Chondrocyte (in vitro differentiated cells): ENCODE measurements at places on chromosomes 2 and 18. TPM values are rescaled to one million over a fixed set of nuclear protein-coding genes. Genes with fewer than 3 reads are reported as not detected.

Gene SERPINB8
- total RNA-seq = 10.2 to 13.6 TPM (median 12.0 TPM) in 3 replicates

DNA sequence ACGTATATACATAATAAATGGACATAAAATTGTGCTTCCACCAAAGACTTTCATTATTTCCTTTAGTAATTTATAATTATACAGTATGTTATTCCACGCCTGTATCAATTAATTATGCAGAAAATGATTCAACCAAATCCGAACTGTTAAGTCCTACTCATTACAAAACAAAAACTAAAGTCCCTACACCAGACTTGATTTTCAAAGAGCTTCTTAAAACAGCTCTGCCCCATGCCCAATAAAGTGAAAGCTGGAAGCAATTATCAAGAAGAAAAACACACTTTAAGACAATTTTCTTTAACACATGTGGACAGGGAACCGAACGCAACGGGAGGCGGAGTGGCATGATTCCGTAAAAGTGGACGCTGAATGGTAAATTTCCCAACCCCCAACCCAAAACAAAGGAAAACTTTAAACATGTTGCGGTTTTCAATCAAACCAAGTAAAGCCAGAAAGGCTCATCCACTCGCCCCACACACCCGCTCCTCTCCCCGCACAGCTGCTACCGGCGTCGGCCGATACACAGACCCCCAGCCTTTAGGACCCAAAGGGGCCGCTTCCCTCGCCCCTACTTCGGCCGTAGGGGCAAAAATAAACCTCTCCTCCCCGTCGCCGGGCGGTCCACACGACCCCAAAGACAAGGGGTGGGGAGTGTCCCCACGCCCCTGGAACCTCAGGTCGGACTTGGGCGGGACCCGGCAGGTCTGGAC lies 705 bp downstream of the YES1 start:
- peaks cover 27% of the 10 kb centered on the region for H3K4me1 ChIP-seq
- H3K36me3 ChIP-seq = no peaks in the 10 kb centered on the region

DNA sequence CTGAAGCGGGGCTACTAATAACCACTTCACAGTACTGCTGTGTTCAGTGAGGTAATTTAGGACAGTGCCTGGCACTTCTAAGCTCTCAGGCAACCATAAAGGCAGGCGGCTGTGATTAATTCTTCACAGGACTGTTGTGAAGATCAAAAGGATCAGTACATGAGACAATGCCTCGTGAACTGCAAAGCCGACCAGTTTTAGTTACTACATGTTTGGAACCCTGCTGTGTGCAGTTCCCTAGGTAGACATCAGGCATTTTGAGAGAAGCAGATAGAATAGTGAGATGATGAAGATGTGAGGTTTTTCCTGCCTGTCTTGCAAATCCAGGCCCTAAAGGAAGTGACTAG lies 19.1 kb downstream of the EFHD1 start:
- no peak for DNase-seq
- peaks cover 4% of the 10 kb centered on the region for H3K36me3 ChIP-seq
- no peak overlapping the region for H3K4me3 ChIP-seq
- H3K27ac ChIP-seq = peak overlapping the region; percentile 78

DNA sequence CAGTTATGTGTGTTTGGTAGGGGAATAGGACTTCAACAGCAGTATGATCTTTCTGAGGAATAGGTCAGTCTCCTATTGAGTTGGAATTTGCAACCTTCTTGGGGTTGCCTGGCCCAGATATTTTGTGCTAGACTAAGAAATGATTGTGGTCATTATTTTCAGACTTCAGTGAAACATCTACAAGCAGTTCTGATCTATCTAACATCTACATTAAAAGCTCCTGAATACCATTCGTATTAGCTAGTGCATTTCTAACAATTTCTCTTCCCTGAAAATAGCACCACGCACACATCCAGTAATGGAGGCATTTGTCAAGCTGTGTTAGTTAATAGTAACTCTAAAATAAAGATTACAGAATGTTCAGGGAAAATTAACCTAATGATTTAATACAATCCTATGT lies 179.3 kb downstream of the FIGN start:
- H3K36me3 ChIP-seq = no peaks in the 10 kb centered on the region
- H3K27ac ChIP-seq = peak overlapping the region; percentile 66
- H3K4me3 ChIP-seq = no peak overlapping the region
- peaks cover 52% of the 10 kb centered on the region for H3K4me1 ChIP-seq
- no peak for DNase-seq

Gene RBBP8
- 23.2 to 26.6 TPM (median 24.7 TPM) in 3 replicates for total RNA-seq

Gene FOXI3
- not detected in 3 replicates for total RNA-seq

DNA sequence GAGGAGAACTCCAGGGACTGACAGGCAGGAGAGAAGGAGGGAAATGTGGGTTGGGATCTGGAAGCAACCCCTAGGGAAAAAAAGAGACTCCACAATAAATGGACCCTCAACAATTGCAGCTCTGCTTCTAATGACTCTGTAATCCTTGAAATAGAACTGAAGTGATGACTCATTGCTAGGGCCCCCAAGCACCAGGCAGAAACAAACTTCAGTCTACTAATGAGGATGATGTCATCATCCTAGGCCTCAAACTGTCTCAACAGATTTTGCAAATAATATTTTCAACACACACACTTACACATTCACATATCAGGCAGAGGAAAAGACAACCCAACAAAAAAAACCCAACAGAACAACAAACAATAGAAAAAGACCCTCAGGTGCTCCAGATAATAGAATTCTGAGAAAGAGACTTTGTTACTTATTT lies 143.3 kb downstream of the HDAC4 start:
- peak overlapping the region; percentile 71 for H3K27ac ChIP-seq
- no peak overlapping the region for H3K4me3 ChIP-seq
- no peaks in the 10 kb centered on the region for H3K27me3 ChIP-seq

DNA sequence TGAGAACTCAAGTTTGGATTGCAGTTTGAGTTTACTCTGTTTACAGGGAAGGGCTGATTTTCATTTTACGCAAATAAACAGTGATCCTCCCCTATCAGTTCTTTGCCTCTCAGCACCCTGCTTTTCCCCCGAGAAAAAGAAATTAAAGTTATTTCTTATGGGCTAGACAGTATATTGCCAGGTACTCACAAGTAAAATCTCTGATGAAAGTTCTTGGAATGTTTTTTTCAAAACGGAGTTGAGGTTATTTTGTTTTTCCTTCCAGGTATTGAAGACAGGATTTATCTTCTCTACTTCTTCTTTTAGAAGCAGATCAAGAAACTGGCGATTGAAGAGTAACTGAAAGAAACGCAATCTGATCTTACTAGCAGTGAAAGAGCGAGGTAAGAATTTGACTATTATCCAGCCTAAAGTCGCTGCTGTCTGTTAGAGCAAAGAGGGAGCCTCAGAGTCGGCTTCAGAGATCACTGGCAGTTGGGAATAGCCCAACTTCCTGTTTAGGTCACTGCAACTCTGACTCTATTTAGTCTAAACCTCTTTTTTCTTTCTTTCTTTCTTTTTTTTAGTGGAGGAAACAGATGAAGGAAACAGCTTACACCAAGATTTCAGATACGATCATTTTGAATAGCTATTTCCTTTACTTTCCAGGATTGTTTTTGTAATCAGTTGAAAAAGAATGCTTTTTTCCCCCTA lies at the start of gene TFPI:
Gene TFPI, minus strand, starts transcription at position 425 of the 693 bp plus-strand sequence. CDS start 50,667 bp downstream, outside the sequence.
- H3K27me3 ChIP-seq = no peaks in the 10 kb centered on the region
- peak within 1 kb of the TSS; percentile 86 for H3K4me3 ChIP-seq
- peak within 1 kb of the TSS; percentile 97 for H3K27ac ChIP-seq
- DNase-seq = no peak
- peaks cover 4% of the 10 kb centered on the region for H3K36me3 ChIP-seq
- peaks cover 43% of the 10 kb centered on the region for H3K4me1 ChIP-seq

DNA sequence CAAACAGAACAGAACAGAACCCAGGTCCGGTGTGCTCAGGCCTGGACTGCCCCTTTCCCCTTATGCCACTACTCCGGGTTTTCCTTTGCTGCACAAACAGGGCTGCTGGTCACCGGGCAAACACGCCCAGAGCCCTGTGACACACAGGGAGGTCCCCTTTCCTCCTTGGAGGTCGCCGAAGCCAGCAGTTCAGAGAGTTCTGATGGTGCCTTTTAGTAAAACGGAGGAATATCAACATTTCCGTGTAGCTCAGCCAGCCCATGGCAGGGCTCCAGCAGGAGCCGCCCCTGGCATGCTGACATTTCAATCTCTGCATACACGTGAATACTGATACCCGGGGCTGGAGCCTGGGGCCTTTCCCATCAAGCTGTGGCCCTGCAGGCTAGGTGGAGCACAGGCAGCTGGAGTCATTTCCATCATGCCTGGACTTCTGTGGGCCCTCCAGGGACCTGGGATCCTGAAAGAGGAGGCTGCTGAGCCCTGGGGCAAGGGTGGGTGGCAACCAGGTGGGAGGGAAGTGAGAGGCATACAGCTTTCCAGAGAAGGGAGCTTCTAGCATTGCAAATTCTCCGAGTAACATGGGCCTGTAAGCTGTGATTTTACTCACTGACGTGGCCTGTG lies 91.4 kb upstream of the PXDN start:
- H3K27ac ChIP-seq = no peak overlapping the region
- H3K4me1 ChIP-seq = peaks cover 26% of the 10 kb centered on the region
- H3K4me3 ChIP-seq = no peak overlapping the region
- peaks cover 11% of the 10 kb centered on the region for H3K27me3 ChIP-seq

DNA sequence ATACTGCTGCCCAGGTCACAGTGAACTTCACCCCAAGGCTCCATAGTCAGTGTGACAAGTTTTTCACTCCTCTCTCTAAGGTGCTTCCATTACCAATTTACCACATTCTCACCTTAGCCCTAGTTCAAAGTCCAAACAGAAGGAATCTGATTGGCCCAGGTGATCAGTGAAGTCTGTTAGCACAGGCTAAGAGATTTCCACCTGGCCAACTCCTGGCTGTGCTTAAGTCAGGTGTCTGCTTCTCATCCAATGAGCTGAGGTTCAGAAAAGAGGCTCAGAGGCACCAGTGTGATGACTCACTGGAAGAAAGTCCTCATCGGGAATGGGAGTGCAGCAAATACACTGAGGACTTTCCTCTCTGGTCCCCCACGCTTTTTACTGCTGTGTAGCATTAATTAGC lies 164.4 kb upstream of the MGAT5 start:
- no peak overlapping the region for H3K27ac ChIP-seq
- H3K4me1 ChIP-seq = no peaks in the 10 kb centered on the region
- H3K27me3 ChIP-seq = no peaks in the 10 kb centered on the region
- no peaks in the 10 kb centered on the region for H3K36me3 ChIP-seq
- no peak overlapping the region for H3K4me3 ChIP-seq

DNA sequence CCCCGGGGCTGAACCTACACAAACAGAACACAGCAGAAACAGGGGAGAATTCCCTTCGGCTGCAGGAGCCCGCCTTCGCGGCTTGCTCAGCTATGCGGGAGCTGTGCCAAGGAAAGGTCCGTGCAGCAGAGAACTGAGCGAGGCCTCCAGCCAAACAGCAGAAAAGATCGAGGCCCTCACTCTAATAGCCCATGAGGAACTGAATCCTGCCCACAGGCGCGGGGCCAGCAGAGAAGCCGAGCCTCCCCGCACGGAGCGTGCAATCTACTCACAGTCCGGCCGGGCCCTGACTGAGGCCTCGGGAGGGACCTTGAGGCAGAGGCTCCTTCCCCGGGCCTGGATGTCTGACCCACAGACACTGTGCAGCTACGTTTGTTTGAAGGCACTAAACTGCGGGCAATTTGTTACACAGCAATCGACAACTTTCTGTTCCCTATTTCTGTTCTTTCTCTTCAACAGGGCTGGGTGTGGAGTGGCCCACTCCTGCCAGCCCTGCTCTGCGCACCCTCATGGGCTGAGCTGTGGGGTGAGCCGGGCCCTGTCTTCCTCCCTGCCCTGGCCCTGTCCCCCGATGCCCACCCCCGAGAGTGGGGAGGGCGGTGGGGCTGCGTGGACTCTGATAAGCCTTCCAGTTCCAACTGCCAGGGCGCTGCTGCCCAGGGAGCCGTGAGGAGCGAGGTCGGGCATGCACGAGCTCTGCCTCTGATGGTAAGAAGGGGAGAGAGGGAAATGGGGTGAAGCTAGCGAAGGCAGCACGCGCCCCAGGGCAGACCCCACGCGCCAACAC lies 13.7 kb downstream of the HES6 start:
- peaks cover 5% of the 10 kb centered on the region for H3K36me3 ChIP-seq
- no peak for DNase-seq
- H3K27ac ChIP-seq = no peak overlapping the region
- no peaks in the 10 kb centered on the region for H3K27me3 ChIP-seq
- no peak overlapping the region for H3K4me3 ChIP-seq
- peaks cover 12% of the 10 kb centered on the region for H3K4me1 ChIP-seq

DNA sequence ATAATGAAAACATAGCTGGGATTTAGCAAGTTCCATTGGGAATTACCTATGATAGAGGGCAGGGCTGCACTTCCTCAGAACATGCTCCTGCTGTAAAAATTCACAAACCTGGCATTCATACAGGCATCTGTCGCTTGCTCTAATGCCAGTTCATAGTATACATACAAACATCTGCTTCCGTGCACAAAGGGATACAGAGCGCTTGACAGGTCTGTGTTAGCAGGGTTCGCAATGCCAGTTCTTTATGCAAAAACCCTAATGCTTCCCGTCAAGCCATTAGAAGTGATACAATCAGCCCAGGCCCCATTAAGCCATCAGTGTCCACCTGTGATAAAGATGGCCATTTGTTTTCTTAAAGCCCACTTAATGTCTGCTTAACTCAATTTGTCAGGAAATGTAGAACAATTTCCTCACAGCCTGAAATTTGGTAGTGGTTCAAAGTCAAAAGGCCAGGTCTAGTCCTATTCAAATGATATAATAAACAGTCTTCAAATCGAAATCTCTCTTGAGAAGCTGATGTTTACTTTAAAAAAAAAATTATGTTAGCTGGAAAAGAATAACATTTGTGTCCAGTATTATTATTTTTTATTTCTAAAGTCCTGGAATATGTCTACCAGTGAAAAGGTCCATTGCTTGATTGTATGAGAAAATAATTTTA lies 556.3 kb downstream of the ARHGAP15 start:
- no peaks in the 10 kb centered on the region for H3K27me3 ChIP-seq
- DNase-seq = no peak
- H3K27ac ChIP-seq = no peak overlapping the region
- no peak overlapping the region for H3K4me3 ChIP-seq
- peaks cover 11% of the 10 kb centered on the region for H3K4me1 ChIP-seq
- H3K36me3 ChIP-seq = no peaks in the 10 kb centered on the region

DNA sequence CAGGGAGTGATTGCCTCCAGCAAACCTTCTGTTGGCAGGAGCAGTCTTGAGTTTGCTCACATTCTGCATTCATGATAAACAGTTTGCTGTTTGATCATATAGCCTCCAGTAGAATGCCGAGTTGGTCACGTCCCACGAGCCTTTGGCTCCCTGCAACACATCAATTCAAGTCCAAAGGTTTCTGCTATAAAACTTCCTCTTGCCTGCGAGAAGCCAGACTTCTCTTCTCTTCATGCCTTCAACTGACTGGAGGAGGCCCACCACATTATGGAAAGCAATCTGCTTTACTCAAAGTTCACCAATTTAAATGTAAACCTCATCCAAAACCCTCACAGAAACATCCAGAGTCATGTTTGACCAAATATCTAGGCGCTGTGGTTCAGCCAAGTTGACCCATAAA lies 40.8 kb downstream of the CXCR4 start:
- H3K36me3 ChIP-seq = no peaks in the 10 kb centered on the region
- H3K4me1 ChIP-seq = no peaks in the 10 kb centered on the region
- no peak overlapping the region for H3K27ac ChIP-seq
- H3K4me3 ChIP-seq = no peak overlapping the region
- peaks cover 5% of the 10 kb centered on the region for H3K27me3 ChIP-seq
- DNase-seq = no peak

Gene REEP1
- 2.4 to 3.1 TPM (median 2.6 TPM) in 3 replicates for total RNA-seq

- DNase-seq = no peak
- H3K4me3 ChIP-seq = no peak overlapping the region
- no peaks in the 10 kb centered on the region for H3K27me3 ChIP-seq
- H3K27ac ChIP-seq = no peak overlapping the region
- no peaks in the 10 kb centered on the region for H3K36me3 ChIP-seq
Measured at GRCh38 chr2:220143336-220143735, 515.9 kb downstream of the SLC4A3 start.

Gene LINC00305
- total RNA-seq = not detected in 3 replicates
